CD4-positive, CD25-positive, alpha-beta regulatory T cell (primary cell): ENCODE measurements at places on chromosomes 3 and 15. TPM values are rescaled to one million over a fixed set of nuclear protein-coding genes. Genes with fewer than 3 reads are reported as not detected.

DNA sequence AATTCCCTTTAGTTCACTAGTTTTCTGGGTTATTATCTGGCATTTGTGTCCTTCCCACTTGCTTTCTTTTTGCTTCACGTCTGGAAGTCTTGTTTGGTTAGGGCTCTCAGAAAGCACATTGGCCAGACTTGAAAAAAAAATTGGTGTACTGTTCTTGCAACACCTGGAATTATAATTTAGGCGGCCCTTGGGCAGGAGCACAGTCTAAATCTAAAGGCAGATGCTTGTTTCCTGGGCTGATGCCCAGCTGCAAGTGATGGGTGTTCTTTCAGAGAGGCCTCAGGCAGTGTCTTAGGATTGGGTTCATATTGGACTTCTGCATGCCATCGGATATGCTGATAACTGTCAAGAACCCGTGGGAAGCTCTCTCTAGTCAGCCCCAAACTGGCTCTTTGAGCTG, 521.5 kb downstream of the PDCD6IP start:
- no peak for DNase-seq

DNA sequence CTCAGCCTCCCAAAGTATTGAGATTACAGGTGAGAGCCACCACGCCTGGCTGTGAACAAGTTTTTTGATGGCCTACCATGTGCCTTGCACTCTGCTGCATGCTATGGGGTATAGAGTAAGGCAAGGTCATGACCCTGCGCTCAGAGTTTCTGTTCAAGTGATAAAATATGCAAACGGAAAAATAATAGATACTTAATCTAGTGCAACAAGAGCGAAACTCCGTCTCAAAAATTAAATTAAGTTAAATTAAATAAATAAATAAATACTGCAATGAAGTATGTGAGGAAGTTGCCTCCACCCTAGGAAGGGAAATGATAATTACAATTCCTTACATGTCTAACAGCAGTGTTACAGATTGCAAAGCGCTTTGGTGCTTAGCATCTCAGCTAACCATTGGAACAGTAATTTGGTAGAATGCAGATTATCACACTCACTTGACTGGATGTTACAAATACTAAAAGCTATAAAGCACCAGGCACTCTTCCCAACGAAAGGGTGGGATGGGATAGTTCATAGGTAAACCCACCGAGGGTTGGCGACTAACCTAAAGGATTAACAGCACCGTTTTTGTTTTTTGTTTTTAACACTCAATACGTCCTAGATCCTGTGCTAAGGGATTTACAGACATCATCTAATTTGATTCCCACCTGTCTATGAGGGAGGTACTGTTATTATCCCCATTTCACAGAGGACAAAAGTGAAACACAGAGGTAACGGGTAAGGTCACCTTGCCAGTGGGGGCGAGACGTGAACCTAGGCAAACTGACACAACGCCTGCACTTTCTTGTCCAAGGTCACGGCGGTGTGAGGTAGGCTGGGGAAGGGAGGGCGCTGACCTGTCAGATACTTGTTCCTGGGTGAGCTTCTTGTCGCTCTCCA, 793 bp upstream of the FANCD2 start:
- no peak for DNase-seq

GRCh38 chr3:189937302-189938127, 183.2 kb downstream of the P3H2 start:
- no peak for DNase-seq

DNA sequence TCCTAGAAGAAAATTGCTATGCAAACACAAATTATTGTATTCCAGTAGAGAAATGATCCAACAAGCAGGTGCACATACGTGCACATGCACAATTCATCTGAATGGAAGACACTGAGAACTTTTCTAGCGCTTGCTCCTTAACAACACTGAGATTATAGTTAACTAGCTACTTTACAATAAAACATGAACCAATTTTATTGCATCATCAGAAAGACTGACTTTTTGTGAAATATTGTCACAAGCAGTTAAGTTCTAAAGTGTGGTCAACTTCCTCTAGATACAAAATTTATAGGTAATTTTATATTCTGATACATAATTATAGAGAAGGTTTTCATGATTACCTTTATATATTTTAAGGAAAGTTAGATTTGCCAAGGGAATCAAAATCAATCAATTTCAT, 135.4 kb downstream of the ABI3BP start:
- DNase-seq, result no peak

Gene SLC12A1
- polyA plus RNA-seq, result not detected
